Kidney (tissue), 22 donors: ENCODE measurements at places on chromosomes 3 and 15. TPM values are rescaled to one million over a fixed set of nuclear protein-coding genes. Genes with fewer than 3 reads are reported as not detected.

- no peak for DNase-seq
Measured at GRCh38 chr3:29215948-29216347, 64.9 kb upstream of the RBMS3 start.

Gene ADAMTS17
- total RNA-seq, result 2.2 TPM

DNA sequence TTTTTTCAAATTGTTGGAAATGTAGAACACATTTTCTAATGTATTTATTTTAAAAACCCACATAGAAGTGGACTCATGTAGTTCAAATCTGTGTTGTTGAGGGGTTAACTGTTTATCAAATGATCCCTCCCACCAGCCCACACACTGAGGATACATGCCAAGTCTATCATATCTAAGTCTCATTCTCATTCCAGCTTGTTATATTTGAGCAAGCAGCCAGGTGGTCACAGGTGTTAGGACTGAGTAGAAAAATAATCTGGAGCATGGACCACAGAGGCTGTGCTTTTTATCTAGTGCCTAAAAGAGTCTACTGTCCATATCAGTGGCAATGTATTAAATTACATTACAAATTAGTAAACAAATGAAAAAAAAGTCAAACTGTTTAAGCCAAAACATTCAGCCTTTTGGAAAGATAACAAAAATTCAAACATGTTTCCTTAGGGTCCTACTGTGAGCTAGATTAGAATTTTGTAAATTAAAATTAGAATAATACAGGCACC is 20.7 kb upstream of the SPESP1 start:
- DNase-seq, result no peak

Gene RAD18
- 8.0 TPM for total RNA-seq

Gene CTXND1
- 2.8 TPM for total RNA-seq

Gene TYRO3
- total RNA-seq, result 2.5 TPM

- no peak for DNase-seq
Measured at GRCh38 chr3:138442433-138442832, 8.0 kb downstream of the ESYT3 start.

GRCh38 chr3:47394140-47394870 is 13.5 kb downstream of the PTPN23 start:
- no peak for DNase-seq

- DNase-seq, result no peak
Measured at GRCh38 chr3:71973274-71974030, 188.5 kb upstream of the PROK2 start.

- DNase-seq, result no peak
Measured at GRCh38 chr3:98482717-98483482, 14.6 kb upstream of the OR5K2 start.

DNA sequence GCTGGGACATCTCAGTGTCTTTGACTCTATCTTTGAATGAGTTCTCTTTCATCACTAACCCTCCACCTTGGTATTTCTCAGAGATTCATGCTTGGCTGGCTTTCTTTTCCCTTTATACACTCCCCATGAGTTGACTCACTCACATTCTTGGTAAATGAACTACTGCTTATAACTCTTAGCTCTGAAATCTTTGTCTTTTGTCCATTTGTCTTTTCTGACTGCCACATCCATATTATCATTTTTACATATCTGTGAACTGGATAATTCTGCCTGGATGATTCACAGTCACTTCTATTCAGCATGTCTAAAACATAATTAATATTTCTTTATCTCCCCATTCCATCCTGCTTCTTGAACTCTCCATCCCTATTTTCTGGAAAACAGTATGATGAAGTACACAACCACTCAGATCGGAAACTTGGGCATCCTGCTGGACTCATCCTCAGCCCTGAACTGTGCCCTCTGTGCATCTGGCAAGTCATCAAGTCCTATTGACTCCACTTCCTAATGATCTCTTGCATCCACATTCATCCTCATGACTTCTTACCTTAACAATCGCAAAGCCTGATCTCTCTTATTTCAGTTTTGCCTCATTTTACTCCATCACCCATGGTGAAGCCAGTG is 66.9 kb downstream of the KCNAB1 start:
- DNase-seq, result no peak

Gene TRNT1
- total RNA-seq, result 27.3 TPM
